ENCODE measurements at places on chromosomes 1 and 21. TPM values are rescaled to one million over a fixed set of nuclear protein-coding genes. Genes with fewer than 3 reads are reported as not detected.

Gene HLX
- total RNA-seq: 11.1 TPM

Gene COL16A1
- total RNA-seq: 41.6 TPM

Gene TOMM20
- total RNA-seq: 110 TPM

Gene KNCN
- total RNA-seq: not detected

GRCh38 chr1:87089823-87090222, 175.4 kb downstream of the HS2ST1 start:
- H3K4me1 ChIP-seq: no peaks in the 10 kb centered on the region
- no peak overlapping the region for H3K4me3 ChIP-seq
- no peak overlapping the region for H3K27ac ChIP-seq
- H3K36me3 ChIP-seq: no peaks in the 10 kb centered on the region
- DNase-seq: no peak
- no peaks in the 10 kb centered on the region for H3K27me3 ChIP-seq

- no peak overlapping the region for H3K27ac ChIP-seq
- no peaks in the 10 kb centered on the region for H3K36me3 ChIP-seq
- no peaks in the 10 kb centered on the region for H3K4me1 ChIP-seq
- no peak overlapping the region for H3K4me3 ChIP-seq
- H3K27me3 ChIP-seq: peaks cover 5% of the 10 kb centered on the region
These were observed 175.0 kb downstream of the DAB1 start for GRCh38 chr1:57248830-57249229.

- no peaks in the 10 kb centered on the region for H3K4me1 ChIP-seq
- no peak overlapping the region for H3K27ac ChIP-seq
- DNase-seq: no peak
- no peaks in the 10 kb centered on the region for H3K36me3 ChIP-seq
- no peak overlapping the region for H3K4me3 ChIP-seq
- H3K27me3 ChIP-seq: no peaks in the 10 kb centered on the region
These were observed 55.4 kb downstream of the SGIP1 start for GRCh38 chr1:66589326-66589725.

DNA sequence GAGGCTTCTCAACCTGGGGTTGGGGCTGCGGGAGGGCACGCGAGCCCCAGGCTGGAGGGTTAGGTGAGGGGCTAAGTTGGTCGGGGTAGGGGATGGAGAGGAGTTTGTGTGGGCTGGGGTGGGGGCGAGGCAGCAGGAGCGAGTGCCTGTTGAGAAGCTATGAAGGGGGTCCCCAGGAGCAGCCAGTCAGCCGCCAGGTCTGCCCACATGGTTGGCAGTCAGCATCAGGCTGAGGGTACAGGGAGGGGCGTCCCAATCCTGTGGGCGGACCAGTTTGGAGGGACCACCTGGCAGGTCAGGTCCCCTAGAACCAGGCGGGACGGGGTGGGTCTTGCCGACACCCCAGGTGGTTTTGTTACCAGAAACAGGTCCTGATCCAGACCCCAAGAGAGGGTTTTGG, 400 bp upstream of the TRIM17 start:
- H3K27me3 ChIP-seq: peaks cover 11% of the 10 kb centered on the region
- peaks cover 27% of the 10 kb centered on the region for H3K4me1 ChIP-seq

DNA sequence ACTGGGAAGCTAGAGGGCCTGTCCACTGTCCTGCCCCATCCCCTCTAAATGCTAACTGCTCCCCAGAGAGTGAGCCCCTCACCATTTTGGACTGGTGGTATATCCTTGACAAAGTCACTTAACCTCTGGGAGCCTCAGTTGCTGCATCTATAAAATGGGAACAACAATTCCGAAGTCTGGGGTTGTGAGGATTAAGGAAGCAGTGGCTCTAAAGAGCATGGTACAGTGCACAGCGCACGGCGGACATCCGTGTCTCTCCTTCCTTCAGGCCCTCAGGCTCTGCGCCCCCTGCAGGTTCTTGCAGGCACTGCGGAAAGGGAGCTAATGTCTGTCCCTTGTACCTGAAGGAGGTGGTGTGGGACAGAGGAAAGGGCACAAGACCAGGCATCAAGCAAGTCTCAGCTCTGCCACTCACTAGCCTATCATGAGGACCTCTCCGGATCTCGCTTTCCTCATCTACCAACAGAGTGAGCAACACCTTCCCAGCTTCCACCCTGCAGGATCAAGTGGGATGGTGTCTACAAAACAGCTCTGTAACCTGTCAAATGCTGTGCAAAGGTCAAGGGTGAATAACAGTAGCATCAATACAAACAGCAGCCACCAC, 20.1 kb downstream of the ECE1 start:
- H3K4me1 ChIP-seq: peaks cover 26% of the 10 kb centered on the region
- H3K4me3 ChIP-seq: no peak overlapping the region
- peaks cover 51% of the 10 kb centered on the region for H3K36me3 ChIP-seq
- DNase-seq: peak; percentile 86

Gene LHX8
- not detected for total RNA-seq

DNA sequence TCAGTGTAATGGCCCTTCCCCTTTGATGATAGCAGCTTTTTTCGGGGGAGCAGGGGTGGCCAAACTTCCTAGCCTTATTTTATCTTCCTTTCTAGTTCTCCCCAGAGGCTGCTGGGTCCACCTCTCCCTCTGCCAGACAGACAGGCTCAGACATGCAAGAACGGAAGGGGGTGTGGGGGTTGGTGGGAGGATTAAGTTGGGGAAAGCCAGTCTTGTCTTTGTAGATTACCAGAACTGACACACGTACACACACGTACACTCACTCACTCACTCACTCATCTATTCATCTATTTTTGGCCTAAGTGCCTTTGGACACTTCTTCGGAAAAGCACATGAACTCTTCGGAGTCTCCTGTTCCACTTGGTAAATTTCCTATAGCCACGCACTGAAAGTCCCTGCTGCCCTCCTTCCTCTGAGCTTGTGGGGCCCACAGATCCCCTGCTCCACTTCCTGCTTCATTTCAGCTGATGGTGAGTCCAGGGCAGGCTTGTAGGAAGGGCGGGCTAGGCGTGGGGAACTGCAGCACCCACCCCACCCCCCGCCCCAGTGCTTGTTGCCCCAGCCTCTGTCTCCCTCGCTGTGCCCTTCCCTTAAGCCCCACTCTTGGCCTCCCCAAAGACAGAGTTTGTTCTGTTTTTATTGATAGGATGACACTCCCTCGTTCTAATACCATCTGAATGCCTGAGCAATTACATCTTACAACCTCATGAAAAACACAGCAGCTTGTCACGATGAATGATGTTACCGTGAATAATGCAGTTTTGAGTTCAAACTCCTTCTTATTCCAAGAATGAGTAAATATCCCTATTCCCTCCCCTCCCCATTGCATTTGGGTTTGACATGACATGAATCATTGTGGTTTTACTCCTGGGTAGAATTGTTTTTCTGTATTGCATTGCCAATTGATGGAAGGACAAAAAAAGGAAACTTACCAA, 60.7 kb upstream of the ATP5PO start:
- no peaks in the 10 kb centered on the region for H3K36me3 ChIP-seq
- peak overlapping the region; percentile 50 for H3K27ac ChIP-seq
- no peaks in the 10 kb centered on the region for H3K27me3 ChIP-seq
- no peak overlapping the region for H3K4me3 ChIP-seq
- no peak for DNase-seq

Gene DISC1
- total RNA-seq: 6.2 TPM

DNA sequence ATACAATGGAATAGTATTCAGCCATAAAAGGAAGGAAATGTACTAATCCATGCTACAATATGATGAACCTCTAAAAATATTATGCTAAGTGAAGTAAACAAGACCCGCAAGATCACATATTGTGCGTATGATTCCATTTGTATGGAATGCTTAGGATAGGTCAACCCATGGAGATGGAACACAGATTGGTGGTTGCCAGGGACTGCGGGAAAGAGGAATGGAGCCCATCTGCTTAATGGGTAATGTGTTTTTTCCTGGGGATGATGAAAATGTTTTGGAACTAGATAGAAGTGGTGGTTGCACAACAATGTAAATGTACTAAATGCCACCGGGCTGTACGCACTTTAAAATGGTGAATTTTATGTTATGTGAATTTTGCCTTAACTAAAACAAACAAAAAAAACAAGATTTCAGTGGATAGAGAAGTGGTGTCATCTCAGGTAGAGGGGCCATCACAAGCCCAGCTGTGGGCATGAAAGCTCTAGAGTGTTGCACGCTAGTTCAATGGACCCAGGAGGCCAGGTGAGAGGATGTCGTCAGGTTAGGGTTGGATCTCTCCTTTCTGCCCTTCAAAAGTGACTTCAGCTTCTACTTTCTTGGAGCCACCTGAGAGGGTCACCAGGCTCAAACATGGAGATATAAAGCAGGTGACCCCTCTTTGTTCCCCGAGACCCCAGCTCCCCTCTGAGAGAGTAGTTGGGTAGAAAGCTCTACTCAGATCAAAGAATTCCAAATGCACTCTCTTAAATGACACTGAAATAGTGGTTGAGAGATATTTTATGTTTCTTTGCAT, 2.5 kb downstream of the C1orf115 start:
- no peaks in the 10 kb centered on the region for H3K36me3 ChIP-seq
- DNase-seq: no peak
- H3K4me1 ChIP-seq: peaks cover 13% of the 10 kb centered on the region

- no peaks in the 10 kb centered on the region for H3K27me3 ChIP-seq
- peaks cover 22% of the 10 kb centered on the region for H3K4me1 ChIP-seq
- peaks cover 6% of the 10 kb centered on the region for H3K36me3 ChIP-seq
- no peak overlapping the region for H3K27ac ChIP-seq
- no peak for DNase-seq
These were observed 1.1 kb upstream of the TMEM9 start for GRCh38 chr1:201155354-201155753.

Gene FAM229A
- total RNA-seq: 4.4 TPM

GRCh38 chr21:34552360-34553098, 40.5 kb upstream of the KCNE1 start:
- H3K36me3 ChIP-seq: no peaks in the 10 kb centered on the region
- DNase-seq: no peak
- peaks cover 14% of the 10 kb centered on the region for H3K4me1 ChIP-seq
- H3K27ac ChIP-seq: peak overlapping the region; percentile 21
- no peaks in the 10 kb centered on the region for H3K27me3 ChIP-seq
- H3K4me3 ChIP-seq: no peak overlapping the region
